ENCODE measurements at places on chromosomes 6 and 20.

DNA sequence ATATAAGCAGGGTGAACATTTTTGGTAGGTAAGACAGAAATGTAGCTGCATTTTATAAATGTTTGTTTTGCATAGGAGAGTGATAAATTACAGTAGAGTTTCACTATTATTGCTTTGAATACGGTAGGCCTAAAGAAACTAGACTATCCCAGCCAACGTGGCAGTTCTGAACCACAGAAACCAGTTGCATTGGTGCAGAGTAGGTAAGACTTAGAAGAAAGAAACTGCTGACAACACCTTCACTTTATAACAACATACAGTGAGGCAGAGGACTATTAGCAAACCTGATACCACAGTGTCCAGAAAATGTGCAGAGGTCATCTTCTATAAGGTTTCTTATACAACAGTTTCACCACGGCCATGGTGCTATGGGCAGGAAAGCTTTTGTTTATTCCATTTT, 566.1 kb downstream of the KIF16B start:
- no peak for DNase-seq

GRCh38 chr20:24739746-24740145, 209.3 kb upstream of the CST7 start:
- no peak for DNase-seq

GRCh38 chr6:40287296-40287850, 299.8 kb downstream of the LRFN2 start:
- no peak for DNase-seq

- DNase-seq = no peak
These were observed 54.3 kb downstream of the MYLIP start for GRCh38 chr6:16183187-16183664.

GRCh38 chr20:58008413-58008812, 220.0 kb downstream of the ANKRD60 start:
- no peak for DNase-seq

DNA sequence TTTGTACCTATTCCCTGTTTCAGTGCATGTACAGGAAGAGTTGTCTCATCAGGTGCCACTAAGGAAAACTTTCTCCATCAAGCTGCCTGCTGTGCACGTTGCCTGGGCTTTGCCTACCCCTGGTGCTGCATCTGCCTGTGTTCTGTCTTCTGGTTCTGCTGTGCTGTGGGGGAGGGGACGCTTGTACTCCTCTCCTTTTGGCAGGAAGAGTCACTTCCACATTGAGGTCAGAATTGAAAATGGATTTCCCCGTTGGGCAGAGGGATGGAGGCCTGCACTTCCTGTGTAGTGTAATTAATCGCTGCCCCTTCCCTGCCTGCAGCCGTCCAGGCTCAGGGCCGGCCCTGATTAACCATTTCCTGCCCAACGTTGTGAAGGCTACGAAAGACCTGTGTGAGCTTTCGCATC, 153.3 kb downstream of the SCML4 start:
- DNase-seq = no peak

DNA sequence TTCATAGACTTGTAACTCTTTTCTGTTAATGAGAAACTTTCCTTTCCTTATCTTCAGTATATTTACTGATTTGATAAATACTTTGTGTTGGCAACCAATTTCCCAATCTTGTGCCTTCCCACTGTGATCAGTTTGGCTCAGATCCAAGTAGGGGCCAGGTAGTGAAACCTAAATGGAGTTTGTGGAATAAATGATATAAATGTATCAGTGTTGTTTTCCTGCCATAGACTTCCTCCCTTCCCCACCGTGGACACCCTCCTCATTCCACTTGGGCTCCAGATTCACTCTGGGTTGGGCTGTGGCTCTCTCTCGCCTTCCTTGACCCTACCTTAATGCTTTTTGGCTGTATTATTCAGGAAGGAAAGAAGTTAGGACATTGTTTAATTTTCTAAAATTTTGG, 1.3 kb downstream of the ZKSCAN3 start:
- no peak for DNase-seq

- no peak for DNase-seq
These were observed 59.9 kb downstream of the ANKEF1 start for GRCh38 chr20:10094566-10095173.

GRCh38 chr6:152416652-152417051, 220.5 kb downstream of the SYNE1 start:
- DNase-seq = no peak

- DNase-seq = no peak
These were observed 4.0 kb upstream of the UBD start for GRCh38 chr6:29563435-29563965.

GRCh38 chr20:32527447-32528055, 57.6 kb downstream of the NOL4L start:
- DNase-seq = no peak

GRCh38 chr6:105210932-105211531, 31.2 kb upstream of the POPDC3 start:
- no peak for DNase-seq

GRCh38 chr6:70680396-70680795, 12.7 kb downstream of the SMAP1 start:
- DNase-seq = no peak

- DNase-seq = peak; percentile 28
These were observed 993 bp upstream of the NCOA7 start for GRCh38 chr6:125789576-125790357.

- no peak for DNase-seq
These were observed 351.2 kb downstream of the CDC5L start for GRCh38 chr6:44738601-44739146.

DNA sequence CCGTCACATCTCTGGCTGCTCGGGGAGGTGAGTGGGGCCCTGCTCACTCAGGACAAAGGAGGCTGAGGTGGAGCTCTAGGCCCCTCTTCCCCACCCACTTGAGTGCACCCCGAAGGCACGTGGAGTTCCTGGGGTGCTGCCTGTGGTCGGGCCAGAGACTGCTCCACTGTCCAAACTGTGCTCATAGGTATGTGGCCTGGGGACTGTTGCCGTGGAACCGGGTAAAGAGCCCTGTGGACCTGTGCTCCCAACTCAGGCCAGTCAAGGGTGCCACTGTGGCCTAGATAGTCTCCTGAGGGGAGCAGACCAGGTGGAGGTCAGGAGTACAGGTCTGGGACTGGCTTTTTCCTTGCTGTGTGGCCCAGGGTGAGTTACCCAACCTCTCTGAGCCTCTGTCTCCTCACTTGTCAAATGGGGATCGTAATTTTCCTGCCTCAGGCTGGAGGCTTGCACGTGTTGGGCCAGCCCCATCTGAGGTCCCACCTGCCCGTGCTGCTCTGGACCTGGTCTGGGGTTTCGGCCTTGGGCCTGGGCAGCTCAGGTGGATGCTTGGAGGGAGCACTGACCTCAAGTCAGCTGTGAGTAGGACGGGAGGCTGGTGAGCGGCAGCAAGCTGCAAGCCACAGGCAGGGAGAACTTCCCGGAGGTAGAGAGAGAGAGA, 12.4 kb upstream of the NPBWR2 start:
- no peak for DNase-seq

- DNase-seq = no peak
These were observed 155.6 kb downstream of the ZFP64 start for GRCh38 chr20:52035977-52036376.

DNA sequence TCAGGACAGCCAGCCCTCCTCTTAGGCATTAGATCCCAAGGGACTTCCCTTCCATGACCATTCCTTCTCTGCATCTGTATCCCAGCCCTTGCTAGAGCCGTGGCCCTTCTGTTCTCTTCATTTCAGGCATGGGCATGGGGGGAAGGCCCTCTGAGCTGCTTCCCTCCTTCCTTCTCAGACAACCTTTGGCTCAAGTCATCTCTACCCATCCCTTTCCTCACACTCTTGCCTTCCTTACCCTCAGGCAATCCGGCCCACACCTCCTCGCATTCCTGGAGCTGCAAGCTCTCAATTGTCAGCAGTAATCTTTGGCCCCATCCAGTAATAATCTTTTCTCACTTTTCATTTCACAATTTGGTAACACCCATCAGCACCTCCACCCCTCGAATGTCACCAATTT, 426.9 kb upstream of the JARID2 start:
- DNase-seq = no peak

Data from stimulated activated CD4-positive, alpha-beta T cell treated with anti-CD3 and anti-CD28 coated beads, Interleukin-4, amount 100 ng/mL, for 4 hours (primary cell).